AG08396 (cell line): ENCODE measurements at places on chromosomes 1 and 21.

DNA sequence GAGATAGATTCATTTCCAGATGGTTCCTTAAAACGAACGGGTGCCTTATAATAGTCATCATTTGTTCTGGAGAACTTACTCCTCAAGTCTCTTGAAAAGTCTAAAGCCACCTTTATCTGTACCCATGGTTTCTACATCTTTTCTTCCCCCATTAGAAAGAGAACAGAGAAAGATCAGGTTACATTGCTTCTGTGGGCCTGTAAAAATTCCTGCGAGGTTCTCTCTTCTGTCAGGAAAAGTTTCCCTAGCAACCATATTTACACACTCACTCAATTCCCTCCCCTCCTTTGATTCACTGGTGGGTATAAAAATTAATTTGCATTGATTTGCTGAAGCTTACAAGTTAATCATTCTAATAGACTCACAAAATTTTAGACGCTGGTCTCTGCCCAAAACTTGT is 6.7 kb downstream of the PHC2 start:
- DNase-seq: no peak

GRCh38 chr21:29656504-29657239 is 283.1 kb downstream of the GRIK1 start:
- peak; percentile 17 for DNase-seq

GRCh38 chr1:239308701-239309333 is 77.6 kb upstream of the CHRM3 start:
- DNase-seq: no peak

DNA sequence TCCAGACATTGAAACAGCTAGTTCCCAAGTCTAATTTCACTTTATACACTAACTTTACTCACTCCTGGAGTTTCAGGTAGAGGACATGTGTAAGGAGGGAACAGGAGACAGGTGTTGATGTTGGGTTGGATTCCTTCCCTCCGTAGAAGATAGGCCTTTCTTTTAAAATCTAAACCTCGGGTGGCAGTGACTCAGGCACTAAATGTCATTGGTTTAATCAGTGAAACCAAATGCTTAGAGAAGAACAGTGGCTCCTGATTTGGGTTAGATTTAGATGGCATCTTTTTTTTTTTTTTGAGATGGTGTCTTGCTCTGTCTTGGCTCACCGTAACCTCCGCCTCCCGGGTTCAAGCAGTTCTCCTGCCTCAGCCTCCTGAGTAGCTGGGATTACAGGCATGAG is 7.2 kb downstream of the CAP1 start:
- DNase-seq: no peak

DNA sequence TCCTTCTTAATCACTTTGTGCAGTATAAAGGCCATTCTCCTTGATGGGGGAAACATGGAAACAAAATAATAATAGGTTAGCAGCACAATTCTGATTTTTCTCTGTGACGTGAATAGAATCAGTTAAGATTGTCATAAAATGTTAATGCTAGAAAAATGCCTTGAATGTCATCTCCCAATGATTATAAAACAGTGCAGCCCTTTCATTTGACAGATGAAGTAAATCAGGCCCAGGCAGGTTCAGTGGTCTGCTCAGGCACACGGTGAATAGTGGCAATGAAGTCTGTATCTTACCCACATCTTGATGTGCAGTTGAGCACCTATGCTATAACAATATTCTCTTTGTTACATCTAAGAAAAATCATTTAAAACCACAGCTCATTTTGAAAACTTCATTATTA is 32.2 kb upstream of the ZNF281 start:
- DNase-seq: no peak

- no peak for DNase-seq
These were observed 14.6 kb upstream of the RPL5 start for GRCh38 chr1:92817137-92817697.

DNA sequence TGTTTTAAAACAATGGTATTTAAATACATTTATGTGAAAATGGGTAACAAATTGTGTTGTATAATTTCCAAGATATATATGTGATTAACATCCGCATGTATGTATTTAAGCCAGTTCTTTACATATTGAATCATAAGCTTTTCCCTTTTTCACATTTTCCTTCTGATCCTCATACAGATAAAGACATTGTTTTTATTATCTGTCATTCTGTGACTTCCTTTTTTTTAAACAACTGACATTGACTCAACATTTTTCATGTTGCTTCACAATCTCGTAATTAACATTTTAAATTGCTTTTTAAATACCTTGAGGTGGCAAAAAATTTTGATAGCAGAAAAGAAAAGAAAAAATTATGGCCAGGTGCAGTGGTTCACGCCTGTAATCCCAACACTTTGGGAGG is 1.4 kb downstream of the STXBP3 start:
- DNase-seq: no peak

- no peak for DNase-seq
These were observed 70.7 kb downstream of the PGM1 start for GRCh38 chr1:63663873-63664272.

- no peak for DNase-seq
These were observed 71.0 kb downstream of the FOXD2 start for GRCh38 chr1:47508702-47509431.

- DNase-seq: no peak
These were observed 18.7 kb upstream of the CD55 start for GRCh38 chr1:207302618-207303393.

- DNase-seq: no peak
These were observed 145.7 kb downstream of the KCNK2 start for GRCh38 chr1:215228193-215228592.

- DNase-seq: peak; percentile 35
These were observed 105.2 kb upstream of the HMGB4 start for GRCh38 chr1:33758698-33759097.

GRCh38 chr21:32499249-32500055 is 85.9 kb downstream of the TCP10L start:
- no peak for DNase-seq

- no peak for DNase-seq
These were observed 13.7 kb upstream of the ZNF691 start for GRCh38 chr1:42832641-42833240.

GRCh38 chr1:119228335-119229080 is 88.1 kb upstream of the WARS2 start:
- DNase-seq: no peak

DNA sequence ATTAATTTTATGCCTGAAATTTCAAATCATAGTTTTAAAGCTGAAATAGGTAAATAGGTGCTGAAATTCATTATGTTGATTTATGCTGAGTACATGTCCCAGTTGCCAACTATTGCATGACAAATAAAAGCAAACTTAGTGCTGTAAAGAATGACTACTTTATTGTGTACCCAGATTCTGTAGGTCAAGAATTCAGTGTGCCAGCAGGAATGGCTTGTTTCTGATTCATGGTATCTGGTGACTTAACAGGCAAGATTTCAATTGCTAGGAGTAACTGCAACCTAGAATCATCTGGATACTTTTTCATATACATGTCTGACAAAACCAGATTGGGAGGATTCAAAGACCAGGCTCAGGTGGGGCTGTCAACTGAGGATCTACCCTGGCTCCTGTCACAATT is 678.4 kb upstream of the ADAMTS5 start:
- DNase-seq: no peak

DNA sequence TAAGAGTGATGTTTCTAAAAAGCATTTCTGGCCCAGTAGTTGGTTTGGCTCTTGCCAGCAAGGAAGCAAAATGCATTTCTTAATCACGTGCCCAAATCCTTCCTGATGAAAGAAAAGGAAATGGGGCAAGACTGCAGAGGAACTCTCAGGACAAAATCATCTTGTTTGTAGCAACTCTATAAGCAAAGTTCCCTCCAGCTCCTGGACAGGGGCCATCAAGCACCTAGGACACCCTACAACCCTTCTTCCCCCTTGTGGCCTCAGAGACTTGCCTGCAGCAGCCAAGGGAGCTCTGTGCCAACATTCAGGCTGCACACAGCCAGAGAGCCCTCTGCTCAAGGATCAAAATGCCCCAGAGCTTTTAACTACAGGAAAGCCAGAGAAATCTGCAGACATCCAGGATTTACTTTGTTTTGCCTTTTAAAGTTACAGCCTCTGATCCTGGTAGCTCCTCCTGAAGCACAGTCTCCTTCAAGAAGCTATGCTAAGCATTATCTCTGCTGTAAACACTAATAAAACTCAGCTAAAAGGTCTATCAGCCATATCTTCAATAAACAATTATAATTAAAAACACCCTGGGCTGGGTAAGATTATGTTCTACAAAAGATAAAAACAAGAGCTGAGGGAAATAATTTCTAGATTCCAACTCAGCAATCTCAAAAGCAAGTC is 105.0 kb downstream of the KIAA0319L start:
- peak; percentile 44 for DNase-seq

- no peak for DNase-seq
These were observed 12.8 kb upstream of the CASQ2 start for GRCh38 chr1:115781343-115781742.

DNA sequence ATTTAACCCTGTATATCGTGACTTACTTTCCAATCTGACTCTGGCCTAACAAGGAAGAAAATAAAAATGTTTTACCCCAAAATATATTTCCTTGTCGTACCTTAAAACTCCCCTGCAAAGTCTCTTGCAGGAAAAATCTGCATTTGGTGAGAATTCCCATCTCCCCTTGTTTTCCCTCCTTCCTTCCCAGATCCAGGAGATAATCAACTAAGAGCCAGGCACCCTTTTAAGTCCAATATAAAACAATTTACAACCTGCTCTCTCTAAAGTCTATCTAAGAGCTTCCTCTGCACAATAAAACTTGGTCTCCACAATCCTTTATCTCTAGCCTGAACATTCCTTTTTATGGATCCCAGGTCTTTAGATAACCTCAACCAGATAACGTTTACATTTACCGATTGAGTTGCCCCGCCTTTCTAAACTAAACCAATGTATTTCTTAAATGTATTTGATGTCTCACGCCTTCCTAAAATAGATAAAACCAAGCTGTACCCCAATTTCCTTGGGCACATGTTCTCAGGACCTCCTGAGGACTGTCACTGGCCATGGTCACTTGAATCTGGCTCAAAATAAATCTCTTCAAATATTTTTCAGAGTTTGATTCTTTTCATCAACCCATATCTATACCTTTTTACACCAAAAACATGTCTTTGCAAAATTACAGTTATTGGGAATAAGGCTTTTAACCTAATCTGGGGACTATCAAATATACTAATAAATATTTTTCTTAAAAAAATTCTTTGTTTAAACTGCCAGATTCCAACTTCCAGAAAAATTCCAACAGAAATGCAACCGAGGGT is 993 bp downstream of the DDX59 start:
- no peak for DNase-seq

DNA sequence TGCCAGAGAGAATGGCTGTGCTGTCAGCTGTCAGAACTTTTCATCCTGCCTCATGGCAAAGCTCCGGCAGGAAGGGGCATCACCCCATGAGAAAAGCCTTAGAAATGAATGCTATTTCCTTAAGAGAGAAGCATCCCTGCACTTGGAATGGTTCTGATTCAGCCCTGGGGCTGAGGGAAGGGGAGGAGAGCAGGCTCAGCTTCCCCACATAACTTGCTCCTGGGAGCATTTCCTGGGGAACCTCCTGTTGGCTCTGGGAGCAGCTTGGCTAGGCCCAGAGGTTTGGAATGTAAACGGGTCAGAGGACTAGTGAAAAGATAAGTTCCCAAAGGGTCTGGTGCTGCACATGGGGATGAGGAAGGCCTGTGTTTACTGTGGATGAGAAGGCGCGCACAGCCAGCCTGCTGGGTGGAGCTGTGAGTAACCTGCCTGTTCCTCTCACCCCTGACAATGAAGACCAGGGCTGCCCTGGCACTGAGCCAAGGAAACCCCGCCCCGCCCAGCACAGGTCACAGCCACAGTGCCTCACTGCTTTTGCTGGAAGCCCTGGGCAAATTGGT is 5.0 kb downstream of the PRELP start:
- peak; percentile 85 for DNase-seq

DNA sequence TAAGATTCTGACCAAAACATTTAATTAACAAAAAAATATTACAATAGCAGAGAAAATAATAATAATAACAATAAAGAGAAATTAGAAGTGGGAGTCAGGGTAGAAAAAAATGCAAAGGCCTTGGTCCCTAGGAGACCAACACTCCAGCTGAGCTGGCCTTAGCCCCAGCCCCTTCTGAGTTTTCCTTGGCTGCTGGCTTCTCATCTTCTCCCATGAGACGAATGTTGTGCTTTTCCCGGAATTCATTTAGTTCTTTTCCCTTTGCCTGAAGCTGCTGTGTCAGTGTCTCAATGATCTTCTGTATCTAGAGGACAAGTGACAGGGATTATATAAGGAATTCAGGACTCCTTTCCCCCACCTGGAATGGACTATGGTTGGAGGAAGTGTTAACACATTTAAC is 2.4 kb downstream of the KLHDC9 start:
- DNase-seq: no peak

GRCh38 chr1:204221271-204221670 is 7.5 kb upstream of the GOLT1A start:
- no peak for DNase-seq

DNA sequence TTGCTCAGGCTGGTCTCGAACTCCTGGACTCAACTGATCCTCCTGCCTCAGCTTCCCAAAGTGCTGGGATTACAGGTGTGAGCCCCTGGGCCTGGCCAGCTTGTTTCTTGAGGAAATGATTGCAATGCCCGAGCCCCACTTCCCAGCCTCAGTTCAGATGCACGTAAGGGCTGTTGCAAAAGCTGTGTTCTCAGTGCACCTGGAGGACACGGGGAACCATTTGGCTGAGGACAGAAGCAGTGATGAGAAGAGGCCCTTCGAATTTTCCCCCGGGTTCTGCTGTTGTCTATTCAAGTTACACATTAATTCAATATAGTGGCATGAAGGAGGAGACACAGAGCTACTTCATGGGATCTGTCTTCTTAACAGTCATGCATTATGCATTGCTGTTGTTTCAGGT is 78.8 kb upstream of the WDR26 start:
- DNase-seq: no peak

GRCh38 chr1:101165532-101165931 is 71.3 kb upstream of the S1PR1 start:
- DNase-seq: no peak

DNA sequence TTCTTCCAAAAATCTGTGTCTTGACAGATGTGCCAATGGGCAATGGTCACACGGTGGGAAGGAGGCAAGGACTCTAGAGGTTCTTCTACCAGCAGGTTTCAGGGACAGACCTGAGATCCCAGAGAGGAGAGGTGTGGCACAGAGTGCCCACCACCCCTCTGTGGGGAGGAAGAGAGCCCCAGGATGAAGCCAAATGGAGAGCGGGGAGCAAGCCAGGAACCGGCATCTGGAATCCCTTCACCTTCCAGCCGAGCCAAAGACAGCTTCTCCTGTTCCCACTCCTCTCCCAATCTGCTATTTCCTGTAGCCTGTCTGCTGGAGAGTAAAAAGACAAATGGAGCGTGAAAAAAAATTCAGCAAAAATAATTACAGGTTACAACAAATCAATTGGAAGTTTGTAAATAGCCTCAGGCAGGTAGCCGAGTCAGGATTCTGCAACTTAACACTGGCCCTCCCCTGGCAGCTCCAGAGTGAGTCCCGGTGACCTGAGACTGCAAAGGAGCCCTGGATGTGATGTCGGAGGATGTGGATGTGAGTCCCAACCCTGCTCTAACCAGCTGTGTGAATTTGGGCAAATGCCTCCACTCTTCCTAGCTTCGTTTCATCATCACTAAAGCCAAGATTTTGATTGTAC is 45.4 kb upstream of the LRRN2 start:
- no peak for DNase-seq
